ENCODE measurements at places on chromosomes 5 and 9.

- DNase-seq: no peak
Observed at GRCh38 chr9:127311239-127311741, 46.7 kb downstream of the GARNL3 start.

GRCh38 chr5:112861638-112861985 lies 525 bp downstream of the SRP19 start:
- no peak for DNase-seq

DNA sequence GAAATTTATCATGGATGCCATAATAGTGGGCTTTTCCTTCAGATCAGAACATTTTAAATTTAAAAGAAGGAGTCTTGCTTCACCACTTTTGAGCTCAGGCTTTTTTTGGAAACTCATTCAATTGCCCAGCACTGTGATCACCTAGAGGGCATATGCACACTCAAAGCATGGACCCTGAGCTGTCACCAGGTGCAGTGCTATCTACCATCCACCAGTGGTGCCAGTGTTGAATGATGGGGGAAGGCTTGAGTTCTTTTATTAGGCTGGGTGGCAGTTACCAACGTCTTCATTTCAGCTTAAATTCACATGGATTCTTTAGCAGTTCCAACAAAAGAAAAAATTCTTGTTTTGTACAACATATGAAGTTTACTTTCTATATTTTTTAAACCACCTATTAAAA lies 164.1 kb downstream of the CFAP90 start:
- DNase-seq: no peak

DNA sequence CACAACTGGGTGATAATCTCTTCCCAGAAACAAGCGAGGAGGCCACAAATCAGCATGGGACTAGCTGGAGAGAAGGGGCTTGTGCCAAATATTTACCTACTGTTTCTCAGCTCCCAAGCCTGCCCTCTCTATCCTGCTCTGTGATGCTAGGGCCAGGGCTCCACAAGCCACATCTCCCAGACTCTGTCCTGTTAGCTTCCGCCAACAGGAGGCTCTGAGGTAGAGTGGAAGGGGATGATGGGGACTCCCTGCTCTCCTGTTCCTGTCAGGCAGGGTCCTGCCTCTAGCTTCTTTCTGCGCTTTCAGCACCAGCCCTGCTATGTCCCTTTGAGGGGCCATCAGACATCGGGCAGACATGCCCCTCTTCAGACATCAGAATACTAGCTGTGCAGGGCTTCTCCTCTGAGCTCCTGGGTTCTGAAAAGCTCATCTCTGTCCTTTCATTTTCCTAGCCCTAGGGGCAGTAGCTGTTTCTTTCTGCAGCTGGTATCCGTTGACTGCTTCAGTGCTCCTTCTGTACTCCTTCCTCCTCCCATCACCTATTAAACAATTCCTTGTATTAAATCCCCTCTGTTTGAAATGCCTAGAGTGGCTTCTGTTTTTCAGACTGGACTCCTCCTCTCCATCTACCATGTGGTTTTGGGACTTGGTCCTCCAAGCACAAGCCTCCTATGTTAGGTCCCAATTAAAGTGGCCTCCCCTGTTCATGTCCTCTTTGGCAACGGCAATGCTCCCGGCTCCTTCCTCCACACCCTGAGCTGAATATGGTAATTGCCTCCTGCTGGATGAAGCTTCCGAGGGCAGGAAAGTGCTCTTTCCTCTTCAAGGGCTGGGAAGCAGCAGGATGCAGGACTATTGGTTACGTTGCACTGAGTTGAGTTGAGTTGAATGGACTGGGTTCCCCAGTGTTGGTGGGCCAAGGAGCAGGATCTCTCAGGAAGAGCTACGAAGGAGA lies 161.1 kb upstream of the TBC1D2 start:
- DNase-seq: no peak

- no peak for DNase-seq
Observed at GRCh38 chr9:88808019-88808656, 183.1 kb upstream of the S1PR3 start.

DNA sequence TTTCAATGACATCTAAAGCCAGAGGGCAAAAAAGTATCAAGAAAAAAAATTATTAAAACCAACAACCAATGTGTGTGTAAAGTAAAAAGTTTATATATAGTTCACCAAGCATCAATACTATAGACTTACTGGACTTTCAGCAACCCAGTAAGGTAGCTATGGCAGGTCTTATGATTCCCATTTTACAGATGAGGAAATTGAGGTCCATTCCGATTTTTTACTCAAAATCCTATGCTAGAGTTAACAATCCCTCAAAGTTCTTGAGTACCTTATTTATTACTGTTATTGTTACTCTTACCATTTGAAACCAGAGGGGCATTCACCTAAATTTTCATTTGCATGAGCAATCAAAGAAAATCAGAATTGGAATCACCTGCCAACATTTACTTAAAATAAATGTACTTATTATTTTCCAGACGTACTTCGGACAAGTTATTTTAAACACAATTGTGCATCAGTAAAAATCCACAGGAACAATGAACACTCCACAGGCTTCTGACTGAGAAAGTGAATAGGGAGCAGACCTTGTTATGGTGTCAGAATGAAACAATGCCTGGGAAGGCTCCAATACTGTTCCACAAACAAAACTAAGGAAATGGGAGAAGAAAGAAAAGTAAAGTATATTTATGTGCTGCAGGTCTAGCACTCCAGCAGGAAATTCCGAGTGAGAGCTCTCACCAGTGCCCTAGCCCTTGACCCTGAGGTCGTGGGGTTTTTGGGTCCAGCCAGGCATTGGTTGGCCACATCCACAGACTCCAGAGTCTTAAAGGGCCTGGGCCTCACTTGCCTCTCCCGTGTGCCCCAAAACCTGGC lies 229.9 kb downstream of the PIK3R1 start:
- no peak for DNase-seq

DNA sequence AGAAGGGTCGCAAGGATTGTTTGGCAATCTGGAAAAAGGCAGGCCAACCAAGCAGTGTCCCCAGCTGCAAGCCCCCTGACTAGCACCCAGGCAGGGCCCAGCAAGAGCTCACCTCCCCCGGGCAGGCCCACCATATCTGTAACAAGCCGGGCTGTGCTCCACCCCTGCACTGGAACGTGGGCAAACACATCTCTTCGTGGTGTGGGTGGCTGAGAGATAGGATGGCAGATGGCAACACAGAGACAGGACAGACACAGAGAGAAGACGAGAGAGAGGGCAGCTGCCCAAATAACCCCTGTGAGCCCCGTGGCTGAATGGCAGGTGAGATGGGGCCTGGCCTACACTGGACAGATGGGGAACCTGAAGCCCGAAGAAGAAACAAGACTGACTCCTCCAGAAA lies 9.4 kb downstream of the BBLN start:
- DNase-seq: no peak

DNA sequence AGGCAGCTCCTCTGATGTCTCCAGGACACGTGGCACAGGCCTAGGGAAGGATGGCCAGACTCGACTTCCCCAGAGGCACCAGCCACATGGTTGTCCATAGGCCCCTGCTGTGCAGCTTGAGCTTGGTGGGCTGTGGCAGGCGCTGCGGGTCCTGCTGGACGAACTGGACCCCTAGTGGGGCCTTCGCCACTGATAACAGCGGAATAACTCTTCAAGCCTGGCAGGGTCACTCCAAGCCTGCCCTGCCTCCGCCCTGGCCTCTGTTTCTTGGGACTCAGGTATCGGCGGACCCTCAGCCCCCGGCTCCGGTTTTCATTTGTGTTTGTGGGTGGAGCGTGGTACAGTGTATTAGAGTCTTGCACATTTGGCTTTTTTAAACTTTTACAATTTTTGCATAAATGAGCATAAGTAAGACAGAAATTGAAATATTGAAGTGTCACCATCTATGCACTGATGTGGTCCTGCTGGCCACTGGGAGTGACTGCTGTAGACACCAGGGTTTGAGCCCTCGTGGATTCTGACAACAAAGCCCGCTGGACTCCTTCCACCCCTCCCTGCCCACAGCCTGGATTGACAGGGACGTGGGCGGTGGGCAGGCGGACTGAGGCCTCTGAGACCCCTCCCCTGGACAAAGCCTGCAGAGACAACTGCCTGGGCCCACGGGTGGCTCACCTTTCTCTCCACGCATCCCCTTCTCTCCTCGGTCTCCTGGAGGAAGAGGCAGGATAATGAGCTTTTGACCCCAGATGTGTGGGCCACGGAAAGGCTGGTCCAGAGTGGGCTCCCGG lies 3.8 kb downstream of the FCN1 start:
- DNase-seq: no peak

DNA sequence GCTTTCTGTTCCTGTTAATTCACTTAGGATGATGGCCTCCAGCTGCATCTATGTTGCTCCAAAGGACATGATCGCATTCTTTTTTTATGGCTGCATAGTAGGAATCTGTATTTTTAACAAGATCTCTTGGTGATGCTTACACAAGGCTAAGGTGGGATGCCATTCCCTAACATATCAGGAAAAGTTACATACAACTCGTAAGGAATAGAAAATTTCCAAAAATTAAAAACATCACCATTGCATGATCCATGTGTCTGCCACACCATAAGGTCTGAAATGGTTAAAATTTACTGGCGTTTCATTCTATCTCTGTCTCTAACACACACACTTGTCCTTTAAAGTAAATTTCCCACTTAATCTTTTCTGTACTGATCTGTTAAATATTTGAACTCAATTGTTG lies 608.4 kb downstream of the PRELID2 start:
- DNase-seq: no peak

GRCh38 chr5:14397717-14398116 lies 183.9 kb upstream of the OTULINL start:
- DNase-seq: peak; percentile 39

GRCh38 chr5:135875567-135875966 lies 20.1 kb downstream of the IL9 start:
- DNase-seq: no peak

DNA sequence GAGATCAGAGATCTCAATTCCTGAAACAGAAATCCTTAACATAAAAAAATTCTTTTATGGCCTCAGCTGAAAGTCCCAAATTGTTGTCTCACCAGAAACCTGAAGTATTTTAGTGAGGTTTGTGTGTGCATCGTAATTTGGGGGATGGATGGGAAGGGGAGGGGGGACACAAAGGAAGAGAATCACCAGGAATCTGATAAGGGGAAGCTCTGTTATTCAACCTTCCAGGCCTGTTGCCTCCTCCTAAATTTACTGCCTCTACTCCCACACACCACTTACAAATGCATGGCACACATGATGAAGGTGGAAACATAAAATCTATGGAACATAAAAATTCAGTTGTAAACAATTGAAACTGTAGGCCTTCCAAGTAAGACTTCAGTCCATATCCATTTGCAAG lies 97.7 kb downstream of the NPR3 start:
- DNase-seq: no peak

- DNase-seq: no peak
Observed at GRCh38 chr9:113246928-113247327, 25.6 kb downstream of the SLC31A1 start.

DNA sequence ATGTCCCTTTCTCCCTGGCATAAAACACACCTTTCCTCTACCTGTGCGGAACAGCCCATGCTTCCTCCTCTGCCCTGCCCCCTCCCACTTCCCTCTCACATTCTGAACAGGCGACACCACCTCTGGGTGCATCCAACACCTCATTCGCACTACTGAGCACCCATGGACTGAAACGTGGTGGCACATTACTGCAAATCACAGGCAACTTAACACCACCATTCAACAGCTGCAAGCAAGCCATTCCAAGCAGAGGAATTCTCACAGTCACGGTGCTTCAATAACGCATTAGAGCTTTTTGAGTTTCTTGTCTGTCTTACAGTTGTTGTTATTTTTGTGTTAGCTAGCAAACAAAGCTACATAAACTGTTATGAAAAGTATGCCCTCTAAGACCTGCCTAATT lies 298.2 kb upstream of the TAS2R1 start:
- peak; percentile 75 for DNase-seq

DNA sequence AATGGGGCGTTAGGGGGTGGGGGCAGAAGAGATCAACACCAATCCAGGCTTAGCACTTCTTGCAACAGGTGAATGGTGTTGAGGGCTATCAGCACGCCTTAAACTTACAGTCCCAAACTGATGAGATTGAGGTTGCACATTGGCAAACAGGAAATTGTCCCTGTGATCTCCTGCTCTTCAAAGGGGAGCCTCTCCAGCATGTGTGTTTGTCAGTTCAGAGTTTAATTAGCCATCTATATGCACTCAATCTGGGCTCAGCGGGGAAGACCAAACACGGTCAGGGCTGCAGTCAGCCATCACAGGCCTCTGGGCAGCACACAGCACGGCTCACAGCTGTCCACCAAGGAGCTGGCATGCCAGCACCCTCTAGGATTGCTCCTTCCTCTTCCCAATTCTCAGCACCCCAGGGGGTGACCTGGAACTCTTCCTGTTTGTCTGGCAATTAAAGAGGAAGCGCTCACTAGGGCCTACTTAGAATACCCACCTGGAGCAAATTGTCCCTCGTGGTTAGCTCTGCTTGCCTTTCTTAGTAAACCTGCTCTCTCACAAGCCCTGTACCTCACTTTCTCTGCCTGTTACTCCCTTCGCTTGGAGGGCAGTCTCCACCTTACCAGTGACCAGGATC lies 217.4 kb downstream of the SLIT3 start:
- DNase-seq: no peak

DNA sequence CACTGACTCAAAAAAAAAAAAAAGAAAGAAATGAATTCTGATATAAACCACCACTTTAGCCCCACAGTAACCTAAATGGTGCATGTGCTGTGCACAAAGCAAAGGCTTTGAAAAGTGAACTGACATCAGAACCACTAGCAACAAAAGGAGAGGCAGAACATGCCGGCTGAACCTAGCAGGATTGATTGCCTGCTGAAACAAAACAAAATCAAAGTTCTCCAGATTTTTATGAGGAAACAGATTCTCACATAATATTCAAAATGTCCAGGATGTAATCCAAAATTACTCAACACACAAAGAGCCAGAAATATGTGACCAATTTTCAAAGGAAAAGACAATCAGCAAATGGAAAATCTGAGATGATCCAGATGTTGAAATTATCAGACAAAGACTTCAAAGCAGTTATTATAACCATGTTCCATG lies 37.9 kb downstream of the UBTD2 start:
- peak; percentile 67 for DNase-seq

GRCh38 chr5:157817387-157817702 lies 41.6 kb downstream of the CLINT1 start:
- no peak for DNase-seq

DNA sequence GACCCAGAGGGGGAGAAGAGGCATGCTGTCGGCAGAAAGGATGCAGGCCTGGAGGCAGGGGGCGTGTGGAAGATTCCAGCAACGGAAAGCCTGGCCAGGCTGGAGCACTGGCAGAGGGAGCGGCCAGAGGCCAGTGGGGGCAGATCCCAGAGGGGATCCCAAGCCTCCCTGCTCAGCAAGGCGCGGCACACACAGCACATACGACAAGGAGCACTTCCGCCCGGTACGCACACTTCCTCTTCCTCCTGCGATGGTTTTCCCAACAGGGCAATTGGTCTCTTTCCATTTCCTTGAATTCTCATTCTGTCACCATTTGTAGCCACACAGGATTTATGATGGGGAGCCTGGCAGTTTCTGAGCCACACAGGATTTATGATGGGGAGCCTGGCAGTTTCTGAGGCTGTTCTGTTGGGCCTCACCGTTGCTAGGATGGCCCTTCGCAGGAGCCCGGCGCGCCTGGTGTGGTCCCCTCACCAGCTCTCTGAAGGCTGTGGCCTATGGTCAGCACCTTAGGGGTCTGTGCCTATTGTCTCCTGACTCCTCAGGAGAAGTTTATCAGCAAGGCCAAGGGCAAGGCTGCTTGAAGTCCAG lies 123.5 kb upstream of the RAPGEF1 start:
- DNase-seq: no peak
